Myocyte (in vitro differentiated cells): ENCODE measurements at places on chromosomes 2 and 18.

DNA sequence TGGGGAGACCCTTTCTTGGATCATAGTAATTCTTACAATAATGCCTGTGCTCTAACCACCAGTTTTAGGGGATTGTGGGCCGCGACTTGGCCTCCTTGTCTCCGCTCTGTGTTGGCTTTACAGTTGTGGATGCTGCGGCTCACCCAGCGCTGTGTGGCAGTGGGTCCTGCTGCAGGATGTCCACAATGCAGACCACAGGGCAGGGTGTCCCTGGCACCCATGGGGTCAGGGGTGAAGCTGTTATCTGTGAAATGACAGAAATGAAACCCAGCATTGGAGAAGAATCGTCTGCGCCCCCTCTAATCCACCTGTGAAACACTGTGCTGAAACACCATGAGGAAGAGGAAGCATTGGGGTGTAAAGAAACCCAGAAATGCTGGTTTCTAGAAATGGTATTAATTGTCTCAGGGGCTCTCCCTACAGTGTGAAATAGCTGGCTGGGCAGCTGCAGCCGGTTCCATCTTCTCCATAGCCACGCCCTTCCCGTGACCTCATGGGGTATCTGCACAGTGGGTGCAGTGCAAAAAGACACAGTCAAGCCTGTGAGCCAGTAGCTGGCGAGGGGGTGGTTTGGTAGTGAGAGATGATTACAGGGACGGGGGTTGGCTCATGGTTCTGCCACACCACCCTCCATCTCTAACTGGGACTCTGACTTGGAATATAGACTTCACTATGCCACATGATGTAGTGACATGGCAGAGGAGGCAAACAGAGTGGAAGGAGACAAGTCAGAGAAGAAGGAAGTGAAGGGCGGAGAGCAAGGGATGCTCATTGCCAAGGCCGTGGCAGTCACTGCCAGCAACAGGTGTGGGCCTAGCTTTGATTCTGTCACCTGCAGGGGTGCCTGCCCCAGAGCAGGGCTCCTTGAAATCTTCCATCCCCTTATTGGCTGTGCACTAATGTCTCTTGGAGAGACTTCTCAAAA lies 16.2 kb downstream of the INPP4A start:
- peak; percentile 43 for DNase-seq

- DNase-seq = peak; percentile 31
These were observed 211.6 kb downstream of the EN1 start for GRCh38 chr2:118635891-118636290.

DNA sequence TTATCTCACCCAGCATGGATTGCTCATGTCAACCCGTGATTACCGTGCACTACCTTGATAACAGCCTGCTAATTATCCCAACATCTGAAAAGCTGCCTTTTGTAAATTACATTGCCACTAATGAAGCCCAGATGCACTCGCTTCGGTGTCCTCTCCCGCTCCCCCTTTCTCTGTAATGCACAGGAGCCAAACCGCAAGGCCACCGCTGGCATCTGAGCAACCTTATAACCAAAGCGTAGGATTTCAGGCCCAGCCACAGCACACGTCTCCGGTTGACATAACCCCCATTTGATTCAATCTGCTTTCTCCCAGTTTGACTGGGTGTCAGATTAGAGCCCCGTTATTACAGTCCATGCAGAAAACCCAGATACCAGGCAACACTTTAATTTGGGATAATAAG lies 341.2 kb downstream of the ALK start:
- DNase-seq = no peak

GRCh38 chr2:204313256-204313655 lies 232.0 kb upstream of the PARD3B start:
- no peak for DNase-seq

- DNase-seq = no peak
These were observed 487.3 kb upstream of the VWC2L start for GRCh38 chr2:213923543-213923942.

DNA sequence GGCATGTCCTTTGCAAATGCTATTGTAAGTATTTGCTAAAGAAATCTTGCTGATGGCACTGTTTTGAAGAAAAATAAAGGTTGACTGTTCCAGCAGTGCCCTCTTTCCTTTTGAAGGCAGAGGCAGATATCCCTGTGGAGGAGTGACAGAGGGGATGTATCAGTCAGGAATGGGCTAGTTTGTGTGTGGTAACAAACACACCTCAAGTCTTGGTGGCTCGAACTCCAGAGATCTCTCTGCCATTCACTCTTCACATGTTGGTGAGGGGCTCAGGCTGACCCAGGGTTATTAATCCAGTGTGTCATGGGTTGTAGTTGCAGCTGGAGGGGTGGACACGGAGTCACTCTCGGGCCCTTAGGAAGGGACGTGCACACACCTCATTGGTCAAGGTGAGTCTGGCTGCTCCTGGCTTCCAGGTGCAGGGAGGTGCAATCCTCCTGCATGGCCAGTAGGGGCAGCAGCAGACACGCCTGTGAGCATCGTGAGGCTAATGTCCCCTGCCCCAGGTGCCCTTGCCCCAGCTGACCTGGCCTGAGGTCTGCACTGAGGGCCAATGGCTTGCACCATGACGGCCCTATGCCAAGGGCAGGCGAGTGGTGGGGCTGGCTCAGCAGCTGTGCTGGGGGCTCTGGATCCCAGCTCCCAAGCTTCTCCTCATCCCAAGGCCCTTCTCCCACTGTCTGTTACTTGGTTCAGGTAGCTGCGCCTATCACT lies 146.5 kb downstream of the ASB1 start:
- no peak for DNase-seq

- no peak for DNase-seq
These were observed 7.2 kb upstream of the TAF1B start for GRCh38 chr2:9836074-9836473.

DNA sequence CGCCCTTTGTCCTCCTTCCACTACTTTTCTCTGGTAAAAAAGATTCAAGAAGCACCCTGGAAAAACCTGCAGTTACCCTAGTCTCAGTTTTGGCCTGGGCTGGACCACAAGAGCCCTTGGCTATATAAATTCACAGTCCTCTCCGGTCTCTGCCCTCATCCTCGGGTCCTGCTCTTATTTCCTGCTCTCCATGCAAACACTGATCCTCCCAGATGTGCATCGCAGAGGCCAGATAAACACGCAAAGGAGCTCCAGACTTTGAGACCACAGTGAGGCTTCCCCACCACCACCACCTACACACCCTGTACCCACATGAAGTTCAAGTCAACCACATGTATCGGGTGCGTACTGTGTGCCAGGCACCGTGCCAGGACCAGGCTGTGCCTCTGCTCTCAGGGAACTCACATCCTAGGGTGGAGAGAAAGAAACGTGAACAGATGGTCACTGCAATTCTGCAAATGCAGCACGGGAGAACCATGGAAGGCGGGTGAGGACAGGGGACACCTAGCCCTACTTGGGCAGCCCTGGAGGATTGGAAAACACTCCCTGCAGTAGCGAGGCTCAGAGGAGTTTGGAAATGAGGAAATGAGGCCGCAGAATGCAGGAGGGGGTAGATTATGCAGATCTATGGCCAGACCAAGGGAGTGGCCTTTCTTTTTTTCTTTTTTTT lies 7.4 kb downstream of the CTDSP1 start:
- peak; percentile 80 for DNase-seq

DNA sequence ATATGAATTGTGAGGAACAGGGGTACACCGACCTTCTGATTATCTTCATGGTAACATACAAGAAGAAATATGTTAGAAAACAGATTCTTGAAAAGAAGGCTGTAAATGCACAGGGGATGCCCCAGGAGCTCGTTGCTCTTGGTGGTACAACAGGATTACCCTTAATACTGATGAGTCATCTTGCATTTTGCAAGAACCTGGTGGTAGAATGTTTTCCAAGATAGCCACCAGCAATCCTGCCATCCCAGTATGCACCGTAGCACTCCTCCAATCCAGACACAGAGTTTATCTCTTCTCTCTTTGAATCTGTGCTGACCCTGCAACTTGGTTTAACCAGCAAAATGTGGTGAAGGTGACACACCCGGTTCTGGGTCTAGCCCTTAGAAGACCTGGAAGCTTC lies 238.3 kb downstream of the EN1 start:
- DNase-seq = no peak

GRCh38 chr18:44514106-44514505 lies 166.6 kb upstream of the SETBP1 start:
- DNase-seq = no peak

GRCh38 chr2:62208074-62208757 lies 12.3 kb downstream of the B3GNT2 start:
- no peak for DNase-seq

GRCh38 chr2:143852759-143853158 lies 667.2 kb downstream of the ZEB2 start:
- DNase-seq = no peak

GRCh38 chr2:151808258-151809072 lies 19.8 kb downstream of the ARL5A start:
- DNase-seq = peak; percentile 36

DNA sequence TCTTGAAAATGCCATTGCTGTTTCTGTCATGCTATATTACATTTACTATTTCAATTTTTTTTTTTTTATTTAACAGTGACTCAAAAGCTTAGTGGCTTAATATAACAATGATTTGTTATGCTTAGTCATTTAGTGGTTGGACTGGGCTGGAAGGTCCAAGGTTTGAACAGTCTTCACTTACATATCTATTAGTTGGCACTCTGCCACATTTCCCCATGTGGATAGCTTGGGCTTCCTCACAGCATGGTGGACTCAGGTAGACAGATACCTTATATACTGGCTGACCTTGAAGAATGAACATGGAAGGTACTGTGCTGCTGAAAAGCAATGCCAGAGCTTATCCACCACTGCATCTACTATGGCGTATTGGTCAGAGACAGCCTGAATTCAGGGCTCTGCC lies 909.5 kb upstream of the SOX11 start:
- peak; percentile 0 for DNase-seq

DNA sequence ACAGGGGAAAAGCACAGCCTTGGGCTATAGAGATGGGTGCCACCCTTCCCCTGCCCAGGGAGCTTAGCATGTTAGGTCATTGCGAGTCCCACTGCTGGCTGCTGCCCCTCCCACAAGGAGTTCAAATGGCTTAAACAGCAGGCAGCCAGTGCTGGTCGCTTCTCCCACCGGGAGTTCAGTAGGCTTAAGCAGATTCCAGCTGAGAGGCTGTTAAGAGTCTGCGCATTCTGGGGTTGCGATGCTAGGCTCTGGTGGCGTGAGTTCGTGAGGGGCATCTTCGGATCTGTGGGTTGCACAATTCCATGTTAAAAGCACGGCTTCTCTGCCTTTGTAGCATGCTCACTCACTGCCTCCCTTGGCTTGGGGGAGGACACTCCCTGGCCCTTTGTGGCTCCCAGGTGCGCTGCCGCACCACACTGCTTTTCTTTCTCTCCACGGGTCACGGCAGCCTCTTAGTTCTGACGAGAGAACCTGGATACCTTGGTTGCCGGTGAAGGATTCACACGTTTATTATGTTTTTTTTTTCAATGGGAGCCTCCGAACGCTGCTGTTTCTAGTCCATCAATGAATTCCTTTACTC lies 93.2 kb downstream of the UNC80 start:
- no peak for DNase-seq

DNA sequence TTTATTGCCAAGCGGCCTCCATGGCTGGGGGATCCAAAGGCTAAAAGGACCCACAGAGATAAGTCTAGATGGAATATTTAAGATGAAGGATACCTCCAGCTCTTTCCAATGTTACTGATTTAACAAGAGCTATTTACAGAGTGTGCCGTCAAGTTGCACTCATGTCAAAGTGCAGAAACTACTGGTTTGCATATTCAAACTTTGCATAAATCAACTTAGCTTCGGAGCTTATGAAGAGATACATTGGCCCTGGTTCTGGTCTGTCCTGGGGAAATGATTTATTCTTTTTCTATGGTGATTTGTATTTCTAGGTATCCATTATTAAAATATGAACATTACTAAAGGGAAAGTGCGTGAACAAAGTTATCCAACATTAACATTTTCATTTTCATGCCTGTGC lies 14.4 kb upstream of the MYO5B start:
- DNase-seq = no peak

- no peak for DNase-seq
These were observed 120.4 kb downstream of the PDCL3 start for GRCh38 chr2:100683231-100683630.

- peak; percentile 55 for DNase-seq
These were observed 50.5 kb downstream of the DYSF start for GRCh38 chr2:71503837-71504236.

DNA sequence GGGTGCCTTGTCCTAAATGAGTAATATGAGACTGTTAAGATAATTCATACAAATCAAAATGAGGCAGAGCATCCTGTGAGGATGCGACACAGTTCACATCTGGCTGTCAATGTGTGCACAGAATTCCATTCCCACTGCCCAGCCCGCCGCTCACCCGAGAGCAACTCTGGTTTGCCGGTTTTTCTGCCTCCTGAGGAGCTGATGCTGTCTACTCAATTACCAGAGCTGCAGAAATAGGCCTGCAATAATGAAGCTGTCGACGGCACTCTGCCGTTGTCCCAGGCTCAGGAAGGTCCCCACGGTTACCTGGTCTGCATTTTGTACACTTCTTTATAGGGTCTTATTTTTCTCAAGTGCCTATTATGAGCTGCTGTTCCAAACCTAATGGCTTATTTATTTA lies 55.7 kb upstream of the LYPD1 start:
- no peak for DNase-seq

GRCh38 chr2:171244970-171245782 lies 84.5 kb upstream of the TLK1 start:
- no peak for DNase-seq

GRCh38 chr18:36697905-36698304 lies 130.9 kb downstream of the TPGS2 start:
- peak; percentile 62 for DNase-seq

GRCh38 chr2:177212106-177212890 lies at the start of gene HNRNPA3:
Gene HNRNPA3, plus strand, starts transcription at chr2:177212794. Its CDS starts 6 bp downstream, at chr2:177212800.
- DNase-seq = peak; percentile 98

GRCh38 chr2:96102596-96103186 lies 13.7 kb downstream of the ADRA2B start:
- no peak for DNase-seq

DNA sequence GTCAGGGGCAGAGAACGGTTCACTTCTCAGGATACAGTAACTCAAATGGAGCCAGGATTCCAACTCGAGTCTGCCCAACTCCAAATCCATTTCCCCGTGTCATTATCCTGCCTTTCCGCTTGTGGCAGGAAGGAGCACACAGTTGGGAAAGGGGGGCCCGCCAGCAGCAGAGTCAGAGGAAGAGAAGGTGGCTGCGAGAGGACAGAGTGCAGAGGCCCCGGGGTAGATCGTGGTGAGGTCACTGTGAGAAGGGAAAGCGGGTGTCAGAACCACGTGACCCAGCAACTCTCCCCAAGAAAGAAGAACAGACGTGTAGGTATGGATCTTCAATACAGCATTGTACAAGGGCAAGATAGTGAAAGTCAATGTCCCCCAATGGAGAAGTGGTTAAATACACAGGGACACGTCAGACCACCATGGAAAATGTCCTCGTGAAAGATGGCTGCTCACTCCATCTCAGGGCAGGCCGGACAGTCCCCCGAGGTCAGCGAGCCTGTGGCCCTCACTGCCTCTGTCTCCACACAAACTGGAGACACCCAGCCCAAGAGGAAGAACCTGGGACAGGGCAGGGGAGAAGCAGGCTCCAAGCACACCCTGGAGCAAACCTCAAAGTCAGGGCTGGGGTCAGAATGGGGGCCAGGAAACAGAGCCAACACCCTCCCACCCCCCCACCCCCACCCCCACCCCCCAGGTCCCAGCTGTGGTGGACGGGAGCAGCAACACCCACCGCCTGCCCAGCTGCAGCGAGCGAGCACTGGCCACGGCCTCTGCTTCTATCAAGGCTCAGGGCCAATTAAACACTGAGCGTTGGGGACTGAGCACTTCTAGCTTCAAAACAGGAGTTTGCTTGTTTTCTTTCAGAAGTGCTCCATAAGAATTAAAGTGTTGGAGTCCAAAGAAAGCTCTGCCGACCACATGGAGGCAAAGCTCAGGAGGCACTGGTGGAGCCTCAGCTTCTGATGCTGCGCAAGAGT lies 92.7 kb downstream of the EIPR1 start:
- DNase-seq = no peak

GRCh38 chr2:112528541-112528940 lies 13.7 kb upstream of the POLR1B start:
- DNase-seq = no peak
